Stimulated activated CD4-positive, alpha-beta T cell treated with anti-CD3 and anti-CD28 coated beads, Interleukin-4, amount 100 ng/mL, for 1 hour (primary cell): ENCODE measurements at places on chromosomes 6 and 20.

DNA sequence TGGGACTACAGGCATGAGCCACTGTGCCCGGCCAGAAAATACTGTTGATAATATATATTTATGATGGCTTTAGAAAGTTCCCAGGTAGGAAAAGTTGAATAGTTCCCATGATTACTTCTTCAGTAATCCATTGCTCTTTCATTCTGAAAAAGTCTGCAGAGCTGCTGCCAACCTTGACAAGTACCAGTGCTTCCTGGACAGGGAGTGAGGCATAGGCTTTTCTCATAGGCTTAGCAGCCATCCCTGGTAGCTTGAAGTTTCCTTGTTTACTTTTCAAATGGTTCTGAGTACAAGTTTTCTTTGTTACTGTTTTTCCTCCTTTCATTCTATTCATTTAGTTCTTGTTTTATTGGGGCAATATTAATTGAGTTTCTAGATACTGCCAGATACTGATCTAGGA lies 7.8 kb downstream of the RWDD1 start:
- no peak for DNase-seq

DNA sequence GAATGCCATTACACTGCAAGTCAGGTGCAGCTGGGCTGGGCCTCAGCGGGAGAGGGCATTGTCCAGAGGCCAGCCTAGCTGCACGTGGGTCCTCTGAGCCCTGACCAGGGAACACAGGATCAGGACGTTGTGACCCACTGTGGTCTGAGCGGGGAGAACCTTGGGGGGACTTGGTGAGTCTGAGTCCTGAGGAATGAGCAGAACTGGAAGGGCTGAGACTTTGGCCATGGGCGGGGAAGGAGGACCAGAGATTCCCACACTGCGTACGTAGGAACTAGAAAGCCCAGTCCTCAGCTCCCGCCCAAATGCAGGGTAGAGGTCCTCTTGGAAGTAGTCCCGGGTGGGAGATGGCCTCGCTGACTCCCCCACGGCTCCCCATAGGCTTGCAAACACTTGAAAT lies 42.5 kb downstream of the GABRR2 start:
- no peak for DNase-seq

GRCh38 chr6:24696097-24696496 lies 22.9 kb downstream of the C6orf62 start:
- DNase-seq, result no peak

DNA sequence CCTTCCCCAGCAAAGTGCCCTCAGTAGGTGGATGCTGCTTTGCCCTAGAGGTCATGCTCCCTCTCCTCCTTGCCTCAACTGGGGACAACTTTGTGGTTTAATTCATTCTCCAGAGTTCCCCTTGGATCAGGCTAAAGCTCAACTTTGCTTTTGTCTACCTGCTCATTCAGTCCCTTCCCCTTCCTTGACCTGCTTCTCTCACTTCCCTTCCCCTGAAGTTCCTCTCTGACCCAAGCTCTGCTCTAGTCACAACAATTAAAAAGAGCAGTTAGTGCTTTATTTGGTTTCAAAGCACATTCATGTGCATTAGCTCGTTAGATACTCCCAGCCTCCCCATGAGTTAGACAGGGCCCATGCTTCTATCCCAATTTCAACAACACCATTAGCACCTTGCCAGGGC lies 71.3 kb downstream of the DZANK1 start:
- no peak for DNase-seq

DNA sequence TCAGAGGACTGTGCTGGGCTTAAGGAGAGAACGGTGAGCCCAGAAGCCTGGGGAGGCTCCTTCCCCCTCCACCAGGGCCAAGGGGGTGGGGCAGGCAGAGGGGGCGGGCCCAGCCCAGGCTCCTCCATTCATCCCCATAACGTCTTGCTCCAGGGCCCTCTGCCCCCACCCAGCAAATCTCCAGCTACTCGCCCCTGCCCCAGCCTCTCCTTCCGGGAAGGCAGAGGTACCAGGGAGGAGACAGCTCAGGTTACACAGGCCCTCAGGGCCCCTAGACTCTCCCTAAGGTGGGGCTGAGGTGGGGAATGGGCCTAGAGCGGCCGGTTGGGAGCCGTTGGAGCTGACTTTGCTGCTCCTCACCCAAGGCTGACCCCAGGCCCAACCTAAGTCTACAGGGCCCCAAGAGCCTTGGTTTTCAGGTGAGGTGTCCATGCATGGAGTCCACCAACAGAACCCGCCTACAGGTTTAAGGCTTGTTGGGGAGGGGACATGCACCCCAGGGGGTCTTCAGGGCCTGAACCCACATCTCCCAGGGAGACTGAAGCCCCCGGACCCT lies 1.2 kb downstream of the LAMA5 start:
- DNase-seq, result no peak

DNA sequence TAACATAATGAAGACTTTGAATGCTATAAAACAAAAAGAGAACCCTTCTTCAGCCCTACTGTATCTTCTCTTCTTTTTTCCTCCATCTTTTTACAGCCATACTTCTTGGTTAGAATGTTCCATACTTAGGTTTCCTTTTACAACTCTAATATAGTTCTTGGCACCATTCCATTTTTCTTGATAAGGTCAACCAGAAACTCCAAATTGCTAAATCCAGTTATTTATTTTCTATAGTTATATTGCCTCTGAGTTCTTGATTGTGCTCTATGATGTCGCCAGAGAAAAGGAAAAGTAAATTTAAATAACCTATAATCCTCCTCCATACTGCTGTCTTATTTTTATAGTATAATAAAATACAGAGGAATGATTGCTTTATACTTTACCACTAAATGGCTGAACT lies 26.7 kb upstream of the COL10A1 start:
- DNase-seq, result no peak

DNA sequence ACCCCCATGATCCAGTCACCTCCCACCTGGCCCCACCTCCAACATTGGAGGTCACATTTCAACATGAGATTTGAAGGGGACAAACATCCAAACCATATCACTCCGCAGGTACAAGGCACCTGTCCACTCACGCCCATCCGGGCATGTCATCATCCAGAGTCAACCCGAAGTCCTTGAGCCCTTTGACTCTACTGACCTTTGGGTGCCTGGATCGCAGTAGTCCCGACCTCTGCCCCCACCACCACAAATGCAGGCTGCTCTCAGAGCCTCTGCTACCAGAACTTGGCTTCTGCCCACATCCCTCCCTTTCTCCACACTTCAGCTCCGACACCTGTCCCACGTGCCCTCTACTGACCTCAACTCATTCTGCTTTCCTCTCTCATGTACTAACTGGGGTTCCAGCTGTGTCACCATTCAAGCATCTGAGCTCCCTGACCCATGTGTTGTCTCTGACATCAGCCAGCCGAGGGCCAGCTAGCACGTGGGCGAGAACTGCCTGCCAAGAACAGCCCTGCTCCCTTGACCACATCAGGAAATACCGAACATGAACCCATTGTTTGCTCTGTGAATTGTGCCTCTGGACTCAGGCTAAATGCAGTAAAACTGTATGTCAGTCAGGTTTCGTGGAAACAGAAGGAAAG lies 498.3 kb upstream of the SULF2 start:
- DNase-seq, result no peak

GRCh38 chr20:43752561-43753301 lies 25.9 kb upstream of the GTSF1L start:
- DNase-seq, result no peak

DNA sequence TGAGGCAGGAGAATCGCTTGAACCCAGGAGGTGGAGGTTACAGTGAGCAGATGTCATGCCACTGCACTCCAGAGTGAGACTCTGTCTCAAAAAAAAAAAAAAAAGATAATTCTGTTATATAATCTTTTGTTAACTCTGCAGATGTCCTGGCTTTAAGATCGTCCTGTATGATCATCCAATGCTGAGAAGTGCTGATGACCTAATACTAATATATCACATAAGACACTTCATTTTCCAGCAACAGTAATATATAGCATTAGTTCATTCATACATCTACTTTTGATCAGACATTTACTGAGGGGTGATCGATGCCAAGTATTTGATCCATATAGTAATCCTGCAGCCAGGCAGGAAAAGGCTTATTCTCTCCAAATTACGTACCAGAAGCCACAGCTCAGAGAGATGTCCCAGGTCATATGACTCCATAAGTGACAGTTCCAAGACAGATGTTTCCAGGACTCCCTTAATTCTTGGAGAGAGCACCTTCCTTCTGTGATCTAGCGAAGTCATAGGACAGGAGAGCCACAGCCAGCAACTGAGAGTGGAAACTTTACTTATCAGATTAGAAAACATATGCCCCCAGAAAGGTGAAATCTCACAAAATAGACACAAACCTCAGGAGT lies 60.7 kb downstream of the SHLD1 start:
- DNase-seq, result no peak

DNA sequence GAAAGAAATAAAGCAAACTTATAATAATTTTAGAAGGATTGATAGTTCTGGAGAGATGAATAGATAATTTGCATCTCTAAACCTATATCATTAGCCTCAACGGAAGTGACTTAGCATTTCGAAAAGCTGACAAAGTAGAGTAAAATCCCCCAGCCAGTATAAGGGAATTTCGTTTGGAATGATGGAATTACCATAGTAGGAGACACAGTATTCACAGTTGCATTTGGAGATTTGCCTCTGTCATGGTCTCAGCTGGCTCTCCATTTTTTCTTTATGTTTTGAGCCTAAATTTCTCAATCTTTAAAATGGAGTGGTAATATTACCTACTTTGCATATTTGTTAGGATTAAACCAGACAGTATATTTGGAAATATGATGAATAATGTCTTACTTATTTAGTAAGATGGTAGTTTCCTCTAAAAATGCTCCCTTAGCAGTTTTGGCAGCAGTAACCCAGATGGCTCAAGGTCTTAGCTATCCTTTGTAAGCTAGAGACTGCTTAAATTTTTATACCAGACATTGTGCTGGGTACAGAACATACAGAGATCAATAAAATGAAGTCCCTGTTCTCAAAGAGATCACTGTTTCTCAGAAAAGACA lies 58.2 kb downstream of the SMAP1 start:
- DNase-seq, result no peak

DNA sequence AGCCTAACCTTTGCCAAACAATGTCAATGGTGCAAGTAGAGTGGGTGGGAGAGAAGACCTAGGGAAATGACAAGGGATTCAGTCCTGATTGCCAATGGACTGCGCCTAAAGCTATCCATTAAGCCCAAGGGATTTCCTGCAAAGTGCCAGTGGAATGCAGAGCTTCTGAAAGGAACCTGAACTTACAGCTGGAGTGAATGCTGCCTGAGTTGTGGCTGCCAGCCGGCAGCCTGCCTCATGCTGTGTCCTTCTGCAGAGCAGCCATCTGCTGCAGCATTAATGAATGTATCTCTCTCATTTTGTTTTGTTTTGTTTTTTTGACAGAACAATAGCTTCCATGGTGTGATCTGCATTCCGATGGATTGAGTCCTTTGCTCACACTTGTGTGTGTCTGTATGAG lies 44.7 kb downstream of the SLC35F1 start:
- no peak for DNase-seq
